ENCODE measurements at places on chromosomes 5 and 9. TPM values are rescaled to one million over a fixed set of nuclear protein-coding genes. Genes with fewer than 3 reads are reported as not detected.

The PRXL2C gene
- total RNA-seq = 20.8 TPM

The HMMR gene
- 57.0 TPM for total RNA-seq

The PTPRD gene
- total RNA-seq = not detected

The MLLT3 gene
- 13.8 TPM for total RNA-seq

The PRRX2 gene
- total RNA-seq = 0.17 TPM

The LSM11 gene
- 5.1 TPM for total RNA-seq

The CCNI2 gene
- total RNA-seq = not detected

The ABO gene
- not detected for total RNA-seq

The ANGPTL2 gene
- 11.5 TPM for total RNA-seq

The FBXL7 gene
- 12.5 TPM for total RNA-seq

The BHMT2 gene
- not detected for total RNA-seq

The ADAMTSL1 gene
- 4.2 TPM for total RNA-seq

The OTP gene
- total RNA-seq = not detected

The RASEF gene
- 2.5 TPM for total RNA-seq

The FPGS gene
- total RNA-seq = 76.4 TPM

The PCA3 gene
- total RNA-seq = not detected

The CAMK4 gene
- 3.9 TPM for total RNA-seq

The SPINK13 gene
- not detected for total RNA-seq

The MARCOL gene
- not detected for total RNA-seq

The WNK2 gene
- 0.02 TPM for total RNA-seq
